ENCODE measurements at places on chromosomes 6 and 20.

DNA sequence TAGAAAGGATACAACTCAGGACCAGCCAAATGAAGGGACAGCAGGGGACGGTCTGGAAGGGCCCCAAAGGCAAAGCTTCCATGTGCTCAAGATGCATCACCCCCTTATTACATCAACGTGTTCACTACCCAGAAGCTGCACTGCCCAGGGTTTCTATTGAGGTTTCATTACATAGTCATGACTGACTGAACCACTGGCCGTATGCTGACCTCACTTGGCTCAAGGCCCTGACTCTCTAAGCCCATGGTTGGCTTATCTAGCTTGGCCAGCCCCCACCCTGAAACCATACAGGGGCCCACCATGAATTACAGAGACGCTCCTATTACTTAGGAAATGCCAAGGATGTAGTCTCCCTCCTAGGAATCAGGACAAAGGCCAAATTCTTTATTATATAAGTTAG is 179.4 kb downstream of the FOXC1 start:
- no peak for DNase-seq

GRCh38 chr6:77633471-77633870 is 19.4 kb upstream of the MEI4 start:
- no peak for DNase-seq

GRCh38 chr6:144104898-144105487 is 9.6 kb upstream of the SF3B5 start:
- DNase-seq, result peak; percentile 37

DNA sequence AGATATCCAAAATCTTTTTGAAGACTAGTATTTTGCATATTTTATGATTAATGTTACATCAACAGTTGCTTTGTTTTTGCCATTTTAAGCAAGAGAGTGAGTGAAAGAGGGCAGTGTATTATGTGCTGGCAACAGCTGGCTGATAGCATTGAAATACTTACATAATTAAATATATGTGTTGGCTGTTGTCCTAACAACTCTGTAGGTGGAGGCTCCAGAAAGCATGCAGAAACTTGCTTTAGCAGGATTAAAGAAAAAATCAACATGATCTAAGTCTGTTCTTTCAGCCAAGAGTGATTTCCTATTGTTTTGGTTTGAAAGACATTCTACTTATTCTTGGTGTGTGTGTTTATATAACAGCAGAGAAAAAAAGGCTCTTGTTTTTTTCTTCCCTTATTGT is 127.5 kb downstream of the CDKAL1 start:
- no peak for DNase-seq

DNA sequence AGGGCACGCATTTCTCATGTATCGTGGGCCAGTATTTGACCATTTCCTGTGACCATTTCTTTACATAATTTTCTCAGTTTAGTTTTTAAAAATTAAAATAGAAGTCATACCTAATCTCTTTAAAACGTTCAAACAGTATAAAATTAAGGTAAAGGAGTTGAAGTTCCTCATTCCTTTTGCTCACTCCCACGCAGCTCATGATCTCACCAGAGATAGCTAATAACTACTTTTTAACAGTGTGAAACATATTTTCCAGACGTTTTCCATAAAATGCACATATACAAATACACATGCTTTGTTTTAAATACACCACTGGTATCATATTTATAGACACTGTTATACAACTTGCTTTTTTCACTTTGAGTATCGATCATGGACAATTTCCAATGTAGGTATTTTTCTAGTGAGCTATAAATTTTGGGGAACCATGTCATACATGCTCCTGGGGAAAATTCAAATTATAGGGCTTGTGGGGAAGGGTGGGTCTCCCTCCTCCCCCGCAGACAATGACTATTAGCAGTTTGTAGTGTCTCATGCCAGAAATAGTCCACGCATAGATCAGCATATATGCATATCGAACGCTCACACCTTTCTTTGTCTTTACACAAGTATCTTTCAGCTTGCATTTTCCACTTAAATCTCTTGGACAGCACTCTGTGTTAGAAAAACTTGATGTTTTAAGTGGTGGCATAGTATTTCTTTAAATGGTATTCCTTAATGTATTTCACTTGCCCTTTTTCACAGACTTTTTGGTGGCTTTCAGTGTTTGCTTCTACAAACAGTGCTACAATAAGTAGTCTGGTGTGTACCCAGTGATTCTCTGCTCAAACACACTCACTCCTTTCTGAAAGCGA is 145.5 kb upstream of the ZNF217 start:
- DNase-seq, result no peak

DNA sequence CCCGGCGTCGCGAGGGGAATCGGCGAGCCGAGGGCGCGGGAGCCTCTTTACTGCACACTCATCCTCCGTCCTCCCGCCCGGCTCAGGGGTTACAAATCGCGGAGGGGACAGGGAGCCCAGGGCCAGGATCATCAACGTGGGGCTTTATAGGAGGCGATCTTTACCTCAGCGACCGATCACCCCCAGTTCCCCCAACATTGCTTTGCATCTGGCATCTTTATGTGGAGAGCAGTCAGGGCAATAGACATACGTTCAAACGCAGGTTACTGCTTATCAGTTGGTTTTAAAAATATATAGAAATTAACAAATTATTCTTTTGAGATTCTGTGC is 634 bp downstream of the HSF2 start:
- no peak for DNase-seq

DNA sequence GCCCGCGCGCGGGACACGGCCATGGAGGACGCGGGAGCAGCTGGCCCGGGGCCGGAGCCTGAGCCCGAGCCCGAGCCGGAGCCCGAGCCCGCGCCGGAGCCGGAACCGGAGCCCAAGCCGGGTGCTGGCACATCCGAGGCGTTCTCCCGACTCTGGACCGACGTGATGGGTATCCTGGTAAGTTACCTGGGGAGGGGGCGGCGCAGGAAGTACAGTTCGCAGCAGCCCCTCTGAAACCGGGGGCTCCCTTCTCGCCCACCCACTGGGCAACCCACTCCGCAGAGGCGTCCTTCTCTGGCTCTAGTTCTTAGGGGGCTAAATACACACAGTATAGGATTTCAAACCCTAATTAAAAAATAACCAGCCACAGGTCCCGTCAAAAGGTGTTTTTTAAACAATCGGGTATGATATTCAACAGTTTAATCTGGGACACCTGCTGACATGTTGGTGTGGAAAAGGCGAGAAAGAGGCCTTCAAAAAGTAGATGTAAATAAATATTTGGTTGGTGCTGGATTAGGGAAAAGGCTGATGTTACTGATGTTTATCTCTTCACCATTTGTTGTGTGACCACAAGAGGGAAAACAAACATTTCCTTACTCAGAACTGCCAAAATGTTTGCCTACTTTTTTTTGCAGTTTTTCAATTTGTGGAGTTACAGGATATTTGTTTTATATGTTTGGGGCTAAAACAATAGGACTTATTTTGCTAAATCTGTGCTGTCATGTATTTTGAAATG is 577 bp downstream of the SASH1 start:
- no peak for DNase-seq

Measured in SHP77 (cell line).